ENCODE measurements at places on chromosomes 2 and 18.

DNA sequence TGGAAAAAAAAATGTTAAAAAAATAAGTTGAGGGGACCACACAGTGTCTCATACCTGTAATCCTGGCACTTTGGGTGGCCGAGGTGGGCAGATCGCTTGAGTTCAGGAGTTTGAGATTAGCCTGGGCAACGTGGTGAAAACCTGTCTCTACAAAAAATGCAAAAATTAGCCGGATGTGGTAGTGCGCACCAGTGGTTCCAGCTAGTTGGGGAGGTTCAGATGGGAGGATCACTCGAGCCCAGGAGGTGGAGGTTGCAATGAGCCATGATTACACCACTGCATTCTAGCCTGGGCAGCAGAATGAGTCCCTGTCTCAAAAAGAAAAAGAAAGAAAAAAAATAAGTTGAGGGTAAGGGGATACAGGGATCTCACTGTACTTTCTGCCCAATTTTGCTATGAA is 6.1 kb upstream of the KYNU start:
- DNase-seq, result no peak

GRCh38 chr2:3602553-3603339 is 7.8 kb downstream of the COLEC11 start:
- DNase-seq, result no peak

- no peak for DNase-seq
Observed at GRCh38 chr2:89831641-89832498, 1140.4 kb downstream of the RPIA start.

- DNase-seq, result no peak
Observed at GRCh38 chr2:158187908-158188307, 86.2 kb downstream of the UPP2 start.

- DNase-seq, result peak; percentile 71
Observed at GRCh38 chr2:209771474-209772289, at the start of gene UNC80. TSS of gene UNC80 (plus strand) at chr2:209771832. CDS start at chr2:209772073, 241 bp downstream.

DNA sequence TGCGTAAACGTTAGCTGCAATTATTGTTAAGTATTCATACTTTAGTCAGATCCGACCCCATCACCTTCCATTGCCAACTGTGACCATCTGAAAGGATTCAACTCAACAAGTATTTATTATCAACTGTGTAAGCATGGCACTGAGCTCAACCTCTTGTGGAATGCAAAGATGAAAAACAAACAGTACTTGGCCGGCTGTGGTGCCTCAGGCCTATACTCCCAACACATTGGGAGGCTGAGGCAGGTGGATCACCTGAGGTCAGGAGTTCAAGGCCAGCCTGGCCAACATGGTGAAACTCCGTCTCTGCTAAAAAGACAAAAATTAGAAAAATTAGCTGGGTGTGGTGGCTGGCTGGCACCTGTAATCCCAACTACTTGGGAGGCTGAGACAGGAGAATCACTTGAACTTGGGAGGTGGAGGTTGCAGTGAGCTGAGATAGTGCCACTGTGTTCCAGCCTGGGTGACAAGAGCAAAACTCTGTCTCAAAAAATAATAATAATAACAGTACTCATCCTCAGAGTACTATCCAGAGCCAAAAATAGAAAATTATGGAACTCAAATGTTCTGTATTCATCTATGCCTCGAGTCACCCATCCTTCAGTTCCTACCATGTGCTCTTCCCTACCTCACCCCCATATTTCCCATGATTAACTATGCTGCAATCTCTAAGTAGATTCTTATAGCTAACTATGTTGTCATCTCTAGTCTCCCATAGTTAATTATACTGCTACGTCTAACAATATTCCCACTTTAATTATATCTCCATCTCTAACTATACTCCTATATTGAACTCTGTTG is 8.6 kb upstream of the MREG start:
- DNase-seq, result no peak

- no peak for DNase-seq
Observed at GRCh38 chr2:173351879-173352278, 2.8 kb upstream of the CDCA7 start.

DNA sequence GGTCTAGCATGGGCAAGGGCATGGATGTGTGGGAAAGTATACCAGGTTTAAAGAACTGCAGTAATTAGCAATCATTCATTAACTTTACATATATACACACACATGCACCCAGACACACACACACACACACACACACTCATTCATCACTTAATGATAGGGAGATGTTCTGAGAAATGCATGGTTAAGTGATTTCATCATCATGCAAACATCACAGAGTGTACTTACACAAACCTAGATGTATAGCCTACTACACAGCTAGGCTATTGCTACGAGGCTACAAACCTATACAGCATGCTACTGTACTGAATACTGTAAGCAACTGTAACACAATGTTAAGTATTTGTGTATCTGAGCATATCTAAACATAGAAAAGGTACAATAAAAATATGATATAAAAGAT is 83.6 kb downstream of the COLEC12 start:
- DNase-seq, result no peak

DNA sequence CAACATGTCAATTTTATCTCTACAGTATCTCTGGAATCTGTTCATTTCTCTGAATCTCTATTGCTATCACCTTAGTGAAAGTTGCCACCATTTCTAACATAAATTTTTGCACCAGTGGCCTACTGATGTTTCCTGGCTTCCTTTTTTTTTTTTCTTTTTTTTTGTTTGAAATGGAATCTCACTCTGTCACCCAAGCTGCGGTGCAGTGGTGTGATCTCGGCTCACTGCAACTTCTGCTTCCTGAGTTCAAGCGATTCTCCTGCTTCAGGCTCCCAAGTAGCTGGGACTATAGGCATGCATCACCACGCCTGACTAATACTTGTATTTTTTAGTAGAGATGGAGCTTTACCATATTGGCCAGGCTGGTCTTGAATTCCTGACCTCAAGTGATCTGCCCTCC is 35.1 kb downstream of the KCNJ13 start:
- DNase-seq, result no peak

GRCh38 chr2:50006327-50006726 is 852.0 kb upstream of the FSHR start:
- DNase-seq, result no peak

GRCh38 chr2:98663511-98664090 is 55.2 kb downstream of the UNC50 start:
- no peak for DNase-seq

DNA sequence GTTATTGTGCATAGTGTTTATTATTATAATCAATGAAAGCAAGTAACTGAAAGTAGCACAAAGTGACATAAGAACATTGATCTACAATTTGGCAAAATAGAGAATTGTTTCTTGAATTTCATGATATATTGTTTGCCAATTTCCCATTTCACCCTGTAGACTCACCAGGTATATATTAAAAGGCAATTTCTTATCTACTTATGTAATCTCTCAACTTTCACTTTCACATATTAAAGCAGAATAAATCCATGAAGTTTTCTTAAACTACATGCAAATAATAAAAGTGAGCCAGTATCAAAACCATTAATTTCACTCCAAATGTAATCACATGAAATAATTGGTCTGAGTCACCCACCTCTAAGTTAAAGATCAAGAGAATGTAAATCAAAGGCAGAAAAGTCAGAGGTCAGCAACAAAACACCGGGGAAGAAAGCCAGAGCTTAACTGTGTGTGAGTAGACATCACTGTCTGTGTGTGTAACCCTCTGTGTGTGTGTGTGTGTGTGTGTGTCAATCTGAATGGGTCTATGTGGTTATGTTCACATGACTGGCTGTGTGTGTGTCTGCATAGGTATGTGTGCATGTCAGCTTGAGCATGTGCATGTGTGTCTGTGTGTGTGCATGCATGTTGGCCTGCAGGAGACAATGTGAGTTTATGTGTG is 44.1 kb downstream of the ZNF385B start:
- DNase-seq, result no peak

Measured in NCI-H748 treated with DMSO at 0.1 percent for 48 hours (cell line).